ENCODE measurements at places on chromosomes 6 and 20. TPM values are rescaled to one million over a fixed set of nuclear protein-coding genes. Genes with fewer than 3 reads are reported as not detected.

FAM162B gene
- 14.9 TPM for total RNA-seq

KCNK5 gene
- 2.3 TPM for total RNA-seq

C6orf15 gene
- not detected for total RNA-seq

CDH26 gene
- 1.2 TPM for total RNA-seq

CNBD2 gene
- total RNA-seq, result 5.1 TPM

ARMH2 gene
- not detected for total RNA-seq

GRCh38 chr6:13425943-13426931 lies 61.2 kb downstream of the GFOD1 start:
- no peak for DNase-seq

GRCh38 chr6:25088513-25088912 lies 152.8 kb upstream of the RIPOR2 start:
- DNase-seq, result no peak

GRCh38 chr6:147384029-147384428 lies 124.5 kb upstream of the SAMD5 start:
- no peak for DNase-seq

- no peak for DNase-seq
Measured at GRCh38 chr6:133590814-133591213, 298.1 kb upstream of the TCF21 start.

GRCh38 chr6:118228886-118229285 lies 319.2 kb upstream of the PLN start:
- DNase-seq, result no peak

- DNase-seq, result no peak
Measured at GRCh38 chr6:84050408-84050807, 16.8 kb downstream of the MRAP2 start.

GRCh38 chr6:157069585-157069984 lies 253.7 kb downstream of the TMEM242 start:
- no peak for DNase-seq

DNA sequence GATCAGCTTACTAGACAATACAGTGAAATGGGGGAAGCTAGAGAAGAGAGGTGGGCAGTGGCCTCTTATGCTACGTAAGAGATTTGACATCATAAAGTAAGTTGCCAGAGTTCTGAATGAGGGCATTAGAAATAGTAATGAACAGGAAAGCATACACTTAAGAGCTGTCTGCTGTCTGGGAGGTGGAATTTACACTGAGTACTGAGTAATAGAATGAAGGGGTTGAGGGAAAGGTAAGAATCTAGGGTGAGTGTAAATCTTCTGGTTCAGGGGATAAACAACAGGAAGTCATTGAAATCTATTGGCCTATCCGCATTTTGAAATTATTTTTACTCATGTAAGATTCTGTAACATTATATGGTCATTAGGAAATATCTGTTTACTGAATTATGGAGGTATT lies 35.8 kb downstream of the HLA-DMB start:
- no peak for DNase-seq

DNA sequence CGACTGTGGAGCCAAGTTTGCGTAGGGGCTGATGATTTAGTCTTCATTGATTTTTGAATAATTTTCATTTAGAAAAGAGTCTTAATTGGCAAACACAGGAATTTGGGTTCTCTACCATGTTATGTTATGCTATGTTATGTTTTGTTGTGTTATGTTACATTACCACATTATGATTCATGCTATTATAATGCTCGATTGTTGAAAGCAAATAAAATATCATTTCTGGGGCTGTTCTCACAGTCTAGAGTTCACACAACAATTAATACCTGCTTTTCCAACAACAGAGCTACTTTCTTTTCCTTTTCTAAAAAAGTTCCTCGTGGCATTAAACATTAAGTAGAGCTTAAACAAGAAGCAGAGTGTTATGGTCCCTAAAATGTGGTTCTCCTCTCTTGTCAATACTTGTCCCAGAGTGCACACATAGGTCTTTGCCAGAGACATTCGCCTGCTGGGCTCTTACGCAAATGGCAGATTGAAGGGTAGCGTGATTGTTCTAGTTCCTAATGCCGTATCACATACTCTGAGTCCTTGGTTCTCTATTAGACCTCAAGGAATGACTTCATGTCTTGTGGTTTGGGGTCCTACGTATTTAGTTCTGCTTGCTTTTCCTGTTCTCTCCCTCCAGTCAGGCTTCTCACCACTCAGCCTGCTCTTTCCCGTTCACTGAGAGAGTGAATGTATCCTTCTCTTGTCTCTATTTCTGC lies 370.3 kb downstream of the CD109 start:
- no peak for DNase-seq

DNA sequence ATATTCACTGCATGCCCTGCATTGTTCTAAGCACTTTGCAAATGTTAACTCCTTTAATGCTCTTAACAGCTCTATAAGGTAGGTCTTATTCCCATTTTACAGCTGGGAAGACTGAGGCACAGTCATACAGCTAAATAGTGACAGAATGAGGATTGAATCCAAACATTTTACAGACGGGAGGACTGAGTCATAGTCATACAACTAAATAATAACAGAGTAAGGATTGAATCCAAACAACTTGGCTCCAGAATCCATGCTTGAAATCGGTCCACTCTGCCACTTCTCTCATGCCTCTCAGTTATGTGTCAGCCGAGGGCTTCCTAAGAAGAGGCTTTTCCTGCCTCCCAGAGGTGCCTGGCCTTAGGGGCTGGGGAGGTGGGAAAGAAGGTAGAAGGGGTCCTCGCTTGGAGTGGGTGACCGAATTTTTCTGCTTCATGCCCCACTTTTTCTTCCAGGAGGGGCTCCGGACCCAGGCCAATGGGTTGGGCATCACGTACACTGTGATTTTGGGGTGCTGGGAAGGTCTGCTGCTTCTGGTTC lies 137.4 kb upstream of the RNF24 start:
- DNase-seq, result no peak

- no peak for DNase-seq
Measured at GRCh38 chr6:149108038-149108748, 209.3 kb upstream of the TAB2 start.

DNA sequence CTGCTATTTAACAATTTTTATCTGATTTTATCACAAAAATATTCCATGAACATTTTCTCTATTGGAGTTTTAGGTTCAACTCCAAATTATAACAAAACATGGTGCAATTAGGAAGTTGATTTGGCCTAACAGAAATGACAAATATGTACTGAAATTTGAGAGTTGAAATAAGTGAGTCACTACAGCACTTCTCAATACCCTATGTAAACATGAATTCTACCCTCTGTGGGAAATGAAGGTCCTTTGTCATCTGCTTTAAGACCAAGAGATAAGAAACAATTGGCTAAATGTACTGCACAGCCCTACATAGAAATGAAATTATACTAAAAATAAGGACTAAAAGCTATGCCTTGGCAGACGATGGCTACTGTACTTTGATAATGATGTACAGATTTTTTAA lies 86.2 kb upstream of the BEND6 start:
- DNase-seq, result no peak

DNA sequence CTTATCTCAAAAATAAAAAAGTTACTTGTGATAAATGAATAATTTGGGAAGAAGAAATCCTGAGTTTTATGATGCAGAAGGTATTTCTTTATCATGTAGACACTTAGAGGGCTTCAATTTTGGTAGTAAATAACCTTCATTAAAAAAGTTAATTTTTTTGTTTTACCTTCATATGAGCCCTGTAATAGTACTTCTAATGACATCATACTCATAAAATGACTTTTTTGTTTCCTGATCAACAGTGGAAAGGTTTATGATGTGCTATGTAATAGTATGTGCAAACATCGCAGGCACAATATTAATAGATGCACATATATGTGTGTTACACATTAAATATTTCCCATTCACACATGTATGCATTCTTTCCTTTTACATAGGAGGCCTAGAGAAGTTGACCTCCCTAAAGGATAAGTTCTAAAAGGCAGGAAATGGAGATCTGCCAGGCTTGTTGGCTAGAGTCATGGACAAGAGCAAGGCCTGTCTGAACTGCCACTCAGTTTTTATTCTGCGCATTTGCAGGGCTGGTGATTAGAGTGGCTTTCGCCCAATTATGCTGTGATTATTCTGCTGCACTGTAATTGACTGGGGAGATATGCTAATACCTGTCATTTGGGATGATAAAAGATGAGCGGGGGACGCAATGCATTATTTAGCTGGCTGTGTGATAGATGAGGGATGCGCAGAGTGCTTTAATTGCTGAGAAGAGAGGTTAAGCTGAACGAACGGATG lies 272.6 kb downstream of the TMEM242 start:
- no peak for DNase-seq

GRCh38 chr6:26223650-26224546 lies 136.7 kb downstream of the HFE start:
- DNase-seq, result peak; percentile 84

DNA sequence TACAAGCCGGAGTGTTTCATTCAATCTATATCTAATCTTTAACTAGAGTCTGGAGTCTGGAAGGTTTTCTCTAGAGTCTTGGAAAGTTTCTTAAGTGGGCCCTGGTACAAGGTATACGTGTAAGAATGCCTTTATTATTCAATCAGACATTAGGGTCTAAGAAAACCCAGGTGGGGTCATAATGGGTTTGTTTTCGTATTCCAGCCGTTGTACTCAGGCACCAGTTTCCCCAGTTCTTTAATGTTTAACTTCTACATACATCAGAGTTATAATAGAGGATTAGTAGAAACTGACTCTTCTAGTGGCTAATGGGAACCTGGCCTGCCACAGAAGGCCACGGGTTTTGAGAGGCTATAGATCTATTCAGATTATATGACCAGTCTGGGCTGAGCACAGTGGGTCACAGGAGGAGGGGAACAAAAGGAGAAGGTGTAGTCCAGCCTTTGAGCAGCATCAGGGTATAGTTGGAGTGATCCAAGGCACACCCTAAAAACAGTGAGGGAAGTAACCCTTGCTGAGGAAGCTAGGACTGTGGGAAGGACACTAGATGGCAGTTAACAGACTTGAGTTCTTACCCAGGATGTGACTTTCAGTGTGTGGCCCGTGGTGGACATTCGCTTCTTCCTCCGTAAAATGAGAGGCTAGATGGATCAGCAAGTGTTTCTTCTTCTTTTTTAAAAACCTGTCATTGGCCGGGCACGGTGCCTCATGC lies 15.5 kb downstream of the FAM83B start:
- no peak for DNase-seq

DNA sequence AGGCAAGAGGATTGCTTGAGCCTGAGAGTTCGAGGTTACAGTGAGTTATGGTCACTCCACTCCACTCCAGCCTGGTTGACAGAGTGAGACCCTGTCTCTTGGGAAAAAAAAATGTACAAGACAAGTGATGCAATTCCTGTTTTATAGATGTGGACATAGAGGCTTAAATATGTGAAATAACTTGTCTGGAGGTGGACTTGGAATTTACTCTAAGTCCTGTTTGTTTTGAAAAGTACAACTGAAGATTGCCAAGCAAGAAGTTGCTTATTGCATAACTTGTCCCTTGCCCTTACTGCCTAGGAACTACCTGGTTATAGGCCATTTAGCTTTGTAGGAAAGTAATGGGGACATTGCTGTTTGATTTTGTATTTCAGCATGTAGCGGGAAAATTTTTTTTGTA lies 26.0 kb upstream of the ADIG start:
- no peak for DNase-seq

DNA sequence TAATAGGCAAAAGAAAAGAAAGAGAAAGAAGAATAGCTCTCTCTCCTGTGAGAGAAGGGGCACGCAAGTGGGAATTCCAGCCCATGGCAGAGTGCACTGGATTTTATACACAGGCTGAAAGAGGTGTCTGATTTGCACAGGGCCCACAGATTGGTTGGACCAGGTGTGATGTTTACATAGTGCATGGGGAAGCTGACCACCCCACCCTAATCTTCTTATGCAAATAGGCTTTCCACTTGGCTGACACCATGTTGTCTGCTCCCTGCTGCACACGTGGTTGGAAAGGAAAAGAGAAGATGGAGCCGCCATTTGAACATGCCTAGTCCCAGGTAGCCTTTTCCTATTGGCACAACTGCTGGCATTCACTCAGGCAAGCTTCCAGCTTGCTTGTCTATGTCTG lies 20.2 kb downstream of the MICA start:
- no peak for DNase-seq

DNA sequence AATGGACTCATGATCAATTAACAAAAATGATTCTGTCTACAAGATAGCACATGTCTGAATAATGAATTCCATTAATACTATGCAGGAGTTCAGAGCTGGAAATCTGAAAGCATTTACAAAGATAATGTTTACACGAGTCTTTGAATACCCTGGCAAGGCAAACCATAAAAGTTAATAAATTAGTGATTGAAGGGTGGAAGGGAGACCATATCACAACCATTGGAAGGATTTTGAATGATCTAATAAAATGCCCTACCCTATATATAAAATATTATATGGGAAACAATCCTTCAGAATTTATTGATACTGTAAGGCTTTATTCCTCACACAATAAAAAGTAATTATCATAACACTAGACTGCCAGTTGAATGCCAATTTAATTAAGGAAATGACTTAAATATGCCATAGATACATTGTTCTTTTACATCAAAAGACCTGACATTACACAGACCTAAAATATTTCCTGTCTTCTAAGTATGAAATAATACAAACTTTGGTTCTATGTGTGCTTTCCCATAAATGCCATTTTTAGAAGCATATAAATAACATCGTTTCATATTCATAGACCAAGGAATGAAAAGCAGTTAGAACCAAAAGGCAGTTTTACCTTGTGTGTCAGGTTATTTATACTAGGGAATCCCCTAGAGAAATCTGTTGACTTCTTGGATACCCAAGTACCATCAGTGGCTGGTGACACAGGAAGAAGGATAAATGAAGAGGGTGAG lies 249.2 kb upstream of the MARCKS start:
- DNase-seq, result no peak

DNA sequence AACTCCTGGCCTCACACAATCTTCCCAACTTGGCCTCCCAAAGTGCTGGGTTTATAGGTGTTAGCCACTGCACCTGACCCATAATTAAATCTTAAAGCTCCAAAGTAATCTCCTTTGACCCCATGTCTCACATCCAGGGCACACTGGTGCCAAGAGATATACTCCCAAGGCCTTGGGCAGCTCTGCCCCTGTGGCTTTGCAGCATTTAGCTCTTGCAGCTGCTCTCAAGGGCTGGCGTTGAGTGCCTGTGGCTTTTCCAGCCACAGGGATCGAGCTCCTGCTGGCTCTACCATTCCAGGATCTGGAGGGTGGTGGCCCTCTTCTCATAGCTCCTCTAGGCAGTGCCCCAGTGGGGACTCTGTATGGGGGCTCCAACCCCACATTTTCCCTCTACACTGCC lies 49.3 kb upstream of the CD2AP start:
- DNase-seq, result no peak

DNA sequence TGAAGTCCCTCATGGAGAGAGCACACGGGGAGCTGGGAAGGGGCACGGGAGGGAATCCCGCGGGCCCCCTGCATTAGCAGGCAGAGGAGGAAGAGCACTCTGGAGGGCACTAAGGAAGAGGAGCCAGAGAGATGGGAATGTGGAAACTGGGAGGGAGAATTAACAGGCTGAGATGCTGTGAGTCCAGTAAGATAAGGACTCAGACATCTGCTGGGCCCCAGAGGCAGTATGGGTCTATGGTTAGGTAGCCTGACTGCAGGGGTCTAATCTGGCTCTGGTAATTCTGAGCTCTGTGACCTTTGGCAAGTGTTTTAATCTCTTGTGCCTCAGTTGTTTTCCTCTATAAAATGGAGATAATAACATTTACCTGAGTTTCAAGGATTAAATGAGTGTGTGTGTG lies 15.7 kb upstream of the SRSF3 start:
- no peak for DNase-seq
